ENCODE measurements at places on chromosomes 5 and 9.

- H3K27me3 ChIP-seq: no peaks in the 10 kb centered on the region
- no peaks in the 10 kb centered on the region for H3K4me1 ChIP-seq
- H3K27ac ChIP-seq: no peak overlapping the region
- no peak overlapping the region for H3K4me3 ChIP-seq
- no peaks in the 10 kb centered on the region for H3K36me3 ChIP-seq
- DNase-seq: no peak
Measured at GRCh38 chr5:91503321-91503720, 120.2 kb upstream of the ARRDC3 start.

DNA sequence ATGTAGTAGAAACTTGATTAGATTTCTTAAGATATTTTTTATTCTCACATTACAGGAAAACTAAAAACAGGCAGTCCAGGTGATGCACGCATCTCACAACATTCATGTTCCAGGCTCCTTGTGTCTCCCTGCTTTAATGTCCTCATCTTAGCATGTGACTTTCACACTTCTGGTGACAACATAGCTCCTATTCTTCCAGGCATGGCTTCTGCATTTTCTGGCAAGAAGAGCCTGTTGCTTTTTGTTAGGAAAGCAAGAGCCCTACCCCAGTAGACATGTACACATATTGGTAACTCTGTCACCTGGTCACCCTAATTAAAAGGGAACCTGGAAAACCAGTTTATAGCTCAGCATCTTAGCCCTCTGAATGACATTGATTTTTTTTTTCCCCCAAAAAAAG is 92.5 kb downstream of the PPIC start:
- no peak overlapping the region for H3K4me3 ChIP-seq
- H3K27me3 ChIP-seq: no peaks in the 10 kb centered on the region
- no peak overlapping the region for H3K27ac ChIP-seq
- no peaks in the 10 kb centered on the region for H3K36me3 ChIP-seq

- H3K4me1 ChIP-seq: no peaks in the 10 kb centered on the region
- no peak overlapping the region for H3K4me3 ChIP-seq
- H3K27ac ChIP-seq: no peak overlapping the region
- DNase-seq: no peak
Measured at GRCh38 chr5:14880688-14881087, 9.1 kb upstream of the ANKH start.

DNA sequence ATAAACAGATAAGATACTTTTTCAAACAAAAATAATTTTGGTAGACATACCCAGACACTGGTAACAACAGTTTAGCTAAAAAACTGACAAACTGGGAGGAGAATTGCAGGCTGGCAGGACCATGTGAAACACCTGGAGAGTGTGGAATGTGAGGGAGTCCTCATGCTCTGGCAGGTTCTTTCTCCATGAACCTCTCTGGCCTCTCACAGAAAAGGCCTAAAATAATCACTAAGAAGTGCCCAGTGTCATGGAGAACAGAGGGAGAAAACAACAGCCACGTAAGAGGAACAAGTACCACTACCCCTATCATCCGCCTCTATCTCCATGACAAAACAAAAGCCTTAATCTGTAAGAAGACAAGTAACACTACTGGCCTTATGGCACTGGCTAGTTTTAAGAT is 1227.5 kb upstream of the CDH9 start:
- no peak overlapping the region for H3K4me3 ChIP-seq
- no peaks in the 10 kb centered on the region for H3K4me1 ChIP-seq
- no peak overlapping the region for H3K27ac ChIP-seq
- H3K27me3 ChIP-seq: no peaks in the 10 kb centered on the region
- DNase-seq: no peak

- H3K4me3 ChIP-seq: no peak overlapping the region
- no peak overlapping the region for H3K27ac ChIP-seq
- peak; percentile 70 for DNase-seq
Measured at GRCh38 chr9:90142580-90142979, 500.0 kb downstream of the DIRAS2 start.

DNA sequence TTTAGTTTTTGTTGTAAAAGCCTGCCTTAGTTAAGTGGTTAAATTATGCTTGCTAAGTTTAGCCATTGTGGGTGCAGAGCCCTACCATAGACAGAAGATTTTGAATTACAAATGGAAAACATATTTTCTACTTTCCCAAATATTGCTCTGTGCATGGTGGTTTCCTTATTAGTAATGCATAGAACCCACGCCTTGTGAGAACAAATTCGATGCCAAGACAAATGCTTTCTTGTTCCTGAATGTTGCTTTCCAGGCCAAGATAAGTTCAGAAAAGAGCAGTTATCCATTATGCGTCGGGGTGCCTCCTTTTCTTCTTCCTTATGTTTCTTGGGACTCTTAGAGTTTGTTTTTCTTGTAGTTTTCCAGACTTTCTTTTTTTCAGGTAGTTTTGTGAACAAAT is 31.0 kb upstream of the GARNL3 start:
- H3K27ac ChIP-seq: no peak overlapping the region
- H3K36me3 ChIP-seq: no peaks in the 10 kb centered on the region
- peak; percentile 7 for DNase-seq
- H3K4me3 ChIP-seq: no peak overlapping the region
- no peaks in the 10 kb centered on the region for H3K27me3 ChIP-seq

DNA sequence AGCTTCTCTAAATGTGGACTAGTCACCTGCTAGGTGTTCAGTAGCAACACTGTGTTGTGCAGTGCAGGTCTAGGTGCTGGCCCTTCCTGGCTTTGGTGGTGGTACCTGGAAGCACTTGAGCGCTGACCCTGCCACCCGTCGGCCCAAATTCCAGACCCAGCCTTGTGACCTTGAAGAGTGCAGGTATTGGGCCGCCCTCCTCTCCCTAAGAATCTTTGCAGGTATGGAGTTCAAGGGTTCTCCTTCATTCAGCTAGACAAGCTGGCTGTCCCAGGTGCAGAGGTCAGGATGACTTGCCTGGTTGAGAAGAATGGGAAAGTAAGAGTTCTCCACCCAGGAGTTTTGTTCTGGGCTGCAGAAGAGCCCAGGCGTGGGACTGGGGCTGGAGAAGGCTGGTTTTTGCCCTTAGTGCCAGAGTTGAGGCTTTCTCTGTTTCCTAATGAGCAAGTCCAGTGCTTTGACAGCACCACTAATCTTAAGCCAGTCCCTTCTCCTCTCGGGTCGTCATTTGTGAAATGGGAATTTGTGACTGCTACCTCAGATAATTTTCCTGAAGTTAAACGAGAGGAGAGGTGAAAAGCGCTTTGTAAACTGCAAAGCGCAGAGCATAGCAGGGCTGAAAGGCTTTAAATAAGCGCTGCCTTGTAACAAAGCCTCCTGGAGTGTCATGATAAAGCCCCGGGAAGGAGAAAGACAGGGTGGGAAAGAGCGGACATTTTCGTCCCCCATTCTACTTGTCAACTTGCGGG is 4.0 kb downstream of the FOXE1 start:
- no peaks in the 10 kb centered on the region for H3K4me1 ChIP-seq
- DNase-seq: no peak
- H3K4me3 ChIP-seq: no peak overlapping the region
- peaks cover 79% of the 10 kb centered on the region for H3K27me3 ChIP-seq
- no peaks in the 10 kb centered on the region for H3K36me3 ChIP-seq

GRCh38 chr9:38126730-38127129 is 57.7 kb upstream of the SHB start:
- no peaks in the 10 kb centered on the region for H3K36me3 ChIP-seq
- DNase-seq: no peak
- H3K4me1 ChIP-seq: no peaks in the 10 kb centered on the region

GRCh38 chr5:175285261-175285660 is 158.7 kb downstream of the DRD1 start:
- H3K4me3 ChIP-seq: no peak overlapping the region
- DNase-seq: no peak
- no peak overlapping the region for H3K27ac ChIP-seq

- H3K36me3 ChIP-seq: no peaks in the 10 kb centered on the region
- H3K27me3 ChIP-seq: no peaks in the 10 kb centered on the region
- no peak overlapping the region for H3K27ac ChIP-seq
- no peak for DNase-seq
Measured at GRCh38 chr9:108217431-108218349, 638.1 kb downstream of the ACTL7B start.

GRCh38 chr5:32222723-32223470 is 48.8 kb upstream of the GOLPH3 start:
- no peak overlapping the region for H3K27ac ChIP-seq
- DNase-seq: no peak
- no peaks in the 10 kb centered on the region for H3K36me3 ChIP-seq

DNA sequence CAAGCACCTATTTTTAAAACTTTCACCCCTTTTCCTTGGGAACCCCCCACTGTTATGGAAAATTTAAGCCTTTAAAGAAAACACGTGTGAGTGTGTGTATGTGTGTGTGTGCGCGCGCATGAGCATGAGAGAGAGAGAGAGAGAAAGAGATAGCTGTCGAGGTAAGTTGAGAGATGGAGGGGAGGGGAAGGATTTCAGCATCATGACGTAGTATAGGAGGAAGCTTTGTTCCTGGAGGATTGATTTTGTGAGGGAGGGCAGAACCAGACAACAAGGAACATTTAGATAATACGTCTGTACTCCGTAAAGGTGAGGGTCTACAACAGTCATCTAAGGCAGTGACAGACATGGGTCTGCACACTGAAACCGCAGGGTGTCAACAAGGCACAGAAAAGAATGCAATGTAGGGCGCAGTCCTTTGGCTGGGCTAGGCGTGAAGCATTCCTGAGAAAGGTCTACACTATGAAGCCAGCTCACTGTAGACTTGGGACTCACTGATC is 227.7 kb downstream of the SMARCA2 start:
- no peak overlapping the region for H3K4me3 ChIP-seq
- peak overlapping the region; percentile 11 for H3K27ac ChIP-seq
- no peaks in the 10 kb centered on the region for H3K27me3 ChIP-seq
- no peaks in the 10 kb centered on the region for H3K36me3 ChIP-seq
- DNase-seq: no peak
- H3K4me1 ChIP-seq: peaks cover 7% of the 10 kb centered on the region

GRCh38 chr9:112552229-112553056 is 65.8 kb downstream of the KIAA1958 start:
- H3K4me3 ChIP-seq: no peak overlapping the region
- H3K27ac ChIP-seq: no peak overlapping the region
- no peaks in the 10 kb centered on the region for H3K27me3 ChIP-seq
- no peaks in the 10 kb centered on the region for H3K36me3 ChIP-seq

Measured in adrenal gland (tissue), 19 donors.